Epithelial cell of prostate (primary cell): ENCODE measurements at places on chromosomes 13 and 19.

DNA sequence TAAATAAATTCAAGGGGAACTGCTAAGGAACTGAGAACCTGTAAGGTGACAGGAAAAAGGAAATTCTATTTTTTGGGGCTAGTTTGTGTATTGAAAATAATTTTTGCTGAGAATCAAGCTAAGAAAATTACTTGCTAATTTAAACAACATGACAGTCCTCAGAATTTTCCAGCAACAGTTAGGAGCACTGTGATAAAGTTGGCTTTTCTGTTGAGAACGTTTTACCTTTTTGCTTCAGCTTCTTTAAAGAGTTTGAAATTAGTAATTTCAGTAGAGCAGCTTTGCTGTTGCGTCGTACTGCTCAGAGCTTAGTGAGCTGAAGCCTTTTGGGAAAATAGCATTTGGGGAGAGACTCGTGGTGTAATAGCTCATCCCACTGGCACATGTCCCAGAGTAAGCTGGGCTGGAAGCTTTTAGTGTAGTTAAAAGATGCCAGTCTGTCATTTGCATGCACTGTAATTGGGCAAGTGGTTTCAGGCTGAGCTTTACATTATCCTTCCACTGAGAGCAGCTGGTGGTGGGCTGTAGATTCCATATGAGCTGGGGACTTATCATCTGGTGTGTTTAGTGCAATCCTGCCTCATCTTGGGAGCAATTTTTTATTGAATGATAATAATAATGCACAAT is 69.8 kb downstream of the LRCH1 start:
- DNase-seq = no peak

GRCh38 chr13:97223037-97223710 is 1.0 kb downstream of the MBNL2 start:
- no peak for DNase-seq

DNA sequence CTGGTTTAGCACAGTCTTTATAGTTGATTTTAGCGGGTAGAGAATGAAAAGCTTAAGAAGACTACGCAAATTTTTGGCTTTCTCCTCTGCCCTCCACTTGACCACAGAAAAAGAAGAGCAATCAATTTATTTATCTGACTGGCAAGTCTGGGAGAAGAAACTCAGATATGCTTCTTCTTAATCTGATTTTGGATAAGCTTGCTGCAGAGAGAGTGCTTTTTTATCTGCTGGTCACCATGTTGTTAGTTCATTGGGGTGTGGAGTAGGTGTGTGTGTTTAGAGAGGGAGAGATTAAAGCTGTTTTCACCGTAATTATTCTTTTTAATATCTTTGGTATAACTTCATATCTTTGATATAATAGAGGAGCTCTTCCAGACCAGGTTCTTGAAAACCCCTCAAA is 471.4 kb upstream of the SLC10A2 start:
- no peak for DNase-seq

GRCh38 chr13:114128624-114129522 is 3.5 kb downstream of the RASA3 start:
- no peak for DNase-seq

DNA sequence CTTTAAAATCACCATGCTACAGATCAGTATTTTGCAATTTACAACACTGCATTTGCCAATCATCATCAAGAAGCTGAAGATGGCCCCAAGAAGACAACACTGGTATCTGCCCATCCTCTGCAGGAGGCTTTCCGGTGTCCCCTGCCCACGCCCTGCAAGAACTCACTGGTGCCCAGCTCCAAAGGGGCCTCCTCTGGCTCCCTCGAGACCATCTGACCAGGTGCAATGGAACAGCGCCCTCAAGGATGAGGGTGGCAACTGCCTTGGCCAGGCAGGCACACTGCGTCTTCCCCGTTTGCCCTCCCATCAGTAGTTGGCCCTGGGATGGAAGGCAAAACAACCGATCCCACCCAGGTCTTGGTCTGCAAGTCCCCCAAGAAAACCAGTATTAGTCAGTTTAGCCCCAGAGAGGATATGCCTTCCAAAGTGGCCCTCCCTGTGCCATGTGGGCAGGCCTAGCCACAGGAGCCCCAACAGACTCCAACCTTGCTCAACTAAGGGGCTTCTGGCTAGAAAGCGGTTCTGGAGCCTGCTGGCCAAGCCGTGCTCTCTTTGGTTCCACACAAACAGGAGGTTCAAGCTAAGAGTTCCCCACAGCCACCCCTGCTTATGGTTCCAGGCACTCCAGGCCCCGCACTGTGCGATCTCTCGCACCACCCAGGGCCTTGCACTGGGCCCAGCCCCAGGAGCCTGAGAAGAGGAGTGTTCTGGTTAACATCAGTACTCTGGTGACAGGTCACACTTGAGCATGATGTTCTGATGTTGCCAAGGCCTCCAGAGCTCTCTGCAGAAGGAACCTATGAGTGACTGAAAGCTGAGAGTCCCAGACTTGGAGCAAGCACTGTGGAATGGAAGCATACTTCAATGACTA is 4.7 kb downstream of the PCID2 start:
- no peak for DNase-seq
